Activated T-helper 1 cell treated with Interleukin-2 at 50 U/mL for 16 hours (primary cell): ENCODE measurements at places on chromosomes 13 and 19.
A peak's percentile ranks its signal among the peaks of the same experiment; 100 is the strongest.

GRCh38 chr13:51643882-51644281 is 59.6 kb downstream of the WDFY2 start:
- DNase-seq: no peak

GRCh38 chr19:1678073-1678472 is 25.7 kb upstream of the TCF3 start:
- no peak for DNase-seq

- DNase-seq: no peak
Measured at GRCh38 chr19:6279620-6279930, 200 bp downstream of the MLLT1 start.

DNA sequence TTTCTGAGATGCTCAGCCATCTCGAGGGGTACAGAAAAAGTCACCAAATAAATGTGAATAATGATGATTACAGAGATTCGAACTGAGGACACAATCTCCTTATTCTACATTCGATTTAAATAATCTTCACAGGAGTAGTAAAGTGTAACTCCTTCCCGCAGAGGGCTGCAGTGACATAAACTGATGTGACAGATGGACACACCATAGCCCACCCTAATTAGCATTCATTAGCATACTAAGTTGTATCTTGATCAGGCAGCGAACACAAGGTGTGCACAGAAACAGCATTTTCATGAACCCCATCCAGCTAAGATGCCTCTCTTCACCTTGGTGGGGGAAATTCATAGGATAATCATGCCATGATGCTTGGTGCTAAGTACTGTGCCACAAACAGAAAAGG is 83.0 kb downstream of the TNFSF11 start:
- DNase-seq: no peak

DNA sequence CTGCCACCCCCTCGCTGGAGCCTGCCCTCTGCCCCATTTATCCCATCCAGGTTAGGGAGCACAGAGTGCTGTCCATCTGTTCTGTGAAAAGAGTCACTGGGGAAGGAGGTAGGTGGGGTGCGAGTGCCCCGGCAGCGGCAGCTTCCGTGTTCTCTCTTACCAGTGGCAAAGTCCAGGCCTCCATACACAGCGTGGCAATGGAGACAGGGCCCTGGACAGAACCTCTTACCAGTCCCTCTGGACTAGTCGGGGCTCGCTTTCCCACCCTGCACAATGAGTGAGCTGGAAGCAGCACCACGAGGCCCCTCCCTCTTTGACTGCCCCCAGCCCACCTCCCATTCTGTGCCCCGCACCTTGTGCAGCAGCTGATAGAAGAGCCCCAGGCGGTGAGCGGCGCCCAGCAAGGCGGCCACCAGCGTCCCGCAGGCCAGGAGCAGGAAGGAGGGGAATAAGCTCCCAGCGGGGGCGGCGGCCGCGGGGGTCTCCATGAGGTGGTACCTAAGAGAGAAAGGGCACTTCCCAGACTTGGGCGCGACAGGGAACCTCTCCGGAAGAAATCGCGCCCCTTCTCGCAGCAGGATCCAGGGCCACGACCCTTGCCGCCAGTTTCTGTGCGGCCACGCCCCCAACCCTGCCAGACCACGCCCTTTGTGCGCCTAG is 17.5 kb downstream of the SYDE1 start:
- no peak for DNase-seq

DNA sequence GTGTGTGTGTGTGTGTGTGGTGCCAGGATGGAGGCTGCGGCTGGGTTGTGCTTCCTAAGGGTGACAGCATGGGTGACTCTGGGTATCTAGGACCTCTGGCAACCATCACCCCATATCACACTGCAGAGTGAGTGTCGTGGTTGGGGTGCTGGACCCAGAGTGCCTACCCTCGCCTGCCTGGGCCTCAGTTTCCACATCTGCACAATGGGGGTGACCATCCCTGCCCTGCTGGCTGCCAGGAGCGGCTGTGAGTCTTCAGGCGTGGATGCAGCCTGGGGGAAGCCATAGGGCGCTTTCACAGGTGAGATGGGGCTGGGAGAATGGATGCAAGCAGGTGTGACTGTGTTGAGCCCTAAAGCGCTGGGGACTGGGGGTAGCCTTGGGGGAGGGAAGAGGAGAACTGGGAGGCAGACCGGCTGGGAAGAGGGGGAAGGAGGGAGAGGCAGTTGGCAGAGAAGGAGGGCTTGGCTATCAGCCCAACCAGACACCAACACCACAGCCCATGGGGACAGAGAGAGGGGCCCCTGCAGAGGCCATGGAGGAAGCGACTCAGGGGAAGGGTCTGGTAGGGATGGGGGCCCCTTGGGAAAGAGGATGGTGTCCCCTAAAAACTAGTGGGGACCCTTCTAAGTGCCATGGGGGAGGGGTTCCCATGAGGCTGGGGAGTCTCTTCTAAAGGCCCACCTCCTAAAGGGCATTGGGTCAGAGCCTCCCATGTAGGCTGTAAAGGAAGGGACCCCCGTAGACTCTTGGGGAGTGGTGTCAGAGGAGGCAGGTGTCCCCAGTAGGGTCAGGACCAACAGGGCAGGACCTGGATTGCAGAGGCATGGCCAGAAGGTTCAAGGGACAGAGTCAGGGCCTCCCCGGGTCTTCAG is 1.7 kb downstream of the PLPPR2 start:
- DNase-seq: no peak

- no peak for DNase-seq
Measured at GRCh38 chr13:32737111-32737571, 150.9 kb downstream of the PDS5B start.

GRCh38 chr13:25347151-25347550 is 24.6 kb upstream of the ATP8A2 start:
- no peak for DNase-seq

GRCh38 chr13:94646904-94647303 is 45.2 kb downstream of the GPR180 start:
- no peak for DNase-seq

DNA sequence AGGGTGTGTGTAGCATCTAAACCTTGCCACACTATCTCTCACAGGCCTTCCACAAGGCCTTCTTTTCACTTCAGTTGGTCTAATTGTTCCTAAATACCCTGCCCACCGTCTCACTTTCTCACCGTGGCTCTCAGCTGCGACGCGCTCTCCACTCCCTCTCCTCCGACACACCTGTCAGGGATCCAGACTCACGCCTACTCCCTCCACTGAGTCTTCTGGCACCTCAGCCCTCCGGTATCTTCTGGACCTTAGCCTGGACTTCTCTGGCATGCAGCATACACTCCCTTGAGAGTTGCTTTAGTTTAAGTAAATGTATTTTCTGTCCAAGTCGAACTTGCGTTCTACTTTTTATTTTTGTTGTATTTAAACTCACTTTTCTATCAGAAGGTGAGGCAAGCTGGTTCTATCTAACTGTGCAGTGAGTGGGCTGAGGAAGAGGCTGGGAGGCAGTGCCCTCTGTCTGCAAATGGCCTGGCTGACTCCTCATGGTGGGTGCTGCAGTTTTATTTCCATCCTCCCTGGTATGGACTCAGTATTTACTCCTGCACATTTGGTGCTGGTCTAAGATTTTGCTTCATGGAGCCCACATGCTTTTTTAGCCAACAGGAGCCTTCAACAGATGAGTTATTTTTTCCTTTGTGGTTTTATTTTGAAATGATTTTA is 28.5 kb upstream of the ARGLU1 start:
- DNase-seq: no peak

GRCh38 chr19:48637948-48638830 is 1.0 kb upstream of the DBP start:
- peak; percentile 68 for DNase-seq

- no peak for DNase-seq
Measured at GRCh38 chr19:4879041-4879440, 11.6 kb upstream of the PLIN3 start.

DNA sequence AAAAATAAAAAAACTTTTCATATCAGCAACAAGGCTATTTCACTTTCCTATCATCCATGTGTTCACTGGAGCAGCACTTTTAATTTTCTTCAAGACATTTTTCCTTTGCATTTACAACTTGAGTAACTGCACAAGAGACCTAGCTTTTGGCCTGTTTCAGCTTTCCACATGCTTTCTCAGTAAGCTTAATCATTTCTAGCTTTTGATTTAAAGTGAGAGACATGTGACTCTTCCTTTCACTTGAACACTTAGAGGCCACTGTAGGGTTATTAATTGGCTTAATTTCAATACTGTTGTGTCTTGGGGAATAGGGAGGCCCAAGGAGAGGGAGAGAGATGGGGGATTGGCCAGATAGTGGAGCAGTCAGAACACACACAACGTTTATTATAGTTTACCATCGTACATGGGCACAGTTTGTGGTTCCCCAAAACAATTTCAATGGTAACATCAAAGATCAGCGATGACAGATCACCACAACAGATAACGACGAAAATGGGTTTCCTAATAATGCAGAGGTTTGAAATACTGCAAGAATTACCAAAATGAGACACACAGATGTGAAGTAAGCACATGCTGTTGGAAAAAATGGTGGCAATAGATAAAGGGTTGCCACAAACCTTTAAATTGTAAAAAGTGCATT is 117.6 kb downstream of the GGACT start:
- DNase-seq: no peak

DNA sequence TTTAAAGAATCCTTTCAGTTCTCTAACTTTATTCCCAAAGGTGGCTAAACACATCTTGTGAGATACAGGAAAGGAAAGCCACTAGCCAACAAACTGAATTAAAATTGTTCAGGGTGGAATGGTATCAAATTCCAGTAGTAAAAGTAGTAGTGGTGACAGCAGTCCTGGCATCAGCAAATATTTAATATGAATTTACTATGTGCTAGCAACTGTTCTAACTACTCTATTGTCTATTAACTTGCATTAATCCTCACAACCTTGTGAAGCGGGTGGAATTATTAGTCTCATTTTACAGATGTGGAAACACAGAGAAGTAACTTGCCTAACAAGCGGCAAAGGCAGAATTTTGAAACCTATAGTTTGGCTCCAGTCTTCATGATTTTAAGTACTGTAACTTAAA is 130.1 kb downstream of the KLF12 start:
- no peak for DNase-seq

- no peak for DNase-seq
Measured at GRCh38 chr13:86429756-86430155, 630.5 kb upstream of the SLITRK6 start.

GRCh38 chr13:49908637-49909036 is 27.5 kb downstream of the SPRYD7 start:
- no peak for DNase-seq

DNA sequence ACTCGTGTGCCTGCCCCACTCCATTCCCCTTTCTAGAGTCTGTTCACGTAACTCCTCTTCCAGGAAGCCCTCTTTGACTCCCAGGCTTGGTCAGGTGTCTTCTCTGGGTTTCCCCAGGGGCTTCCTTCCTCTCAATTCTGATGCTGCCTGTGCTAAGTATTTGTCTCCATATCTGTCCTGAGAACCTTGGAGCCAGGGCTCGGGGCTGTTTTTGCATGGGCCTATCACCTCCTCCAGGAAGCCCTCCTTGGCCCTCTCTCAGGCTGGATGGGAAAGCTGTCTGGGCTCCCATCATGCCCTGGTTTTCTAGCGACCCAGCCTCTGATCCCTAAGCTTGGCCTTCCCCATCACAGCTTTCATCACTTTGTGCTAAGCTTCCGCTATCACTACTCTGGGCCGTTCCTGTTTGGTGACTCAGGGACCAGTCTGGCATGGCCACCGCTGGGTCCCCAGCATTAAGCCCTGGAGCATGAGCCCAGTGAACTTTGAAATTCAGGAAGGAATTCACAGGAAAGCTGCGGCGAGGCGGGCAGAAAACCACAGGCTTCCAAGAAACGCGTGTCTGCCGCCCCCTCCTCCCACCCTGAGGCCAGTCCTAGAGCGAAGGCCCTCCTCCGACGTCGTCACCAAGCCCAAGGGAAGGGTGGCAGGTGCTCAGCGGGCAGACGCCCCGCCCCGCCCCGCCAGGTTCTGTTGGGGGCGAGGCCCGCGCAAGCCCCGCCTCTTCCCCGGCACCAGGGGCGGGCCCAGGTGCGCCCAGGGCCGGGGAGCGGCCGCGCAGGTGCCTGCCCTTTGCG is 486 bp upstream of the SPINT2 start:
- no peak for DNase-seq
